ENCODE measurements at places on chromosomes 1 and 21.

DNA sequence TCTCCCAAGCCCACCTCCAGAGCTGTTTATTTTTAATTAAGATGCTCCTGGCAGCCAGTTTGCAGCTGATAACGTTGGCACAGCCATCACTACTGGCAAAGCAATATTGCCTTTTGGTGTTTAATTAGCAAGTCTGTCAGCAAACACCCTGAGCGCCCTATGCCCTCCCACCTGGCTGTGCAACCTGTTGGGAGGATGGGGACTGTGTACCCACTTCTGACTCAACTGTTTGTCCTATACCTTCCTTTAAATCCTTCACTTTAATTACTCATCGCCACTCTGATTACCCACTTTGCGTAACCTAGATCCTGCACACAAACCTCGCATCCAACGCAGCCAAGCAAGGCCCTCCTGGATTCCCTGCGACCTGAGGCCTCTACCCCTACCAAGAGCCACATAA lies 67.1 kb downstream of the BCAR3 start:
- DNase-seq: no peak

- DNase-seq: no peak
Measured at GRCh38 chr1:54882519-54882918, 4.5 kb downstream of the DHCR24 start.

DNA sequence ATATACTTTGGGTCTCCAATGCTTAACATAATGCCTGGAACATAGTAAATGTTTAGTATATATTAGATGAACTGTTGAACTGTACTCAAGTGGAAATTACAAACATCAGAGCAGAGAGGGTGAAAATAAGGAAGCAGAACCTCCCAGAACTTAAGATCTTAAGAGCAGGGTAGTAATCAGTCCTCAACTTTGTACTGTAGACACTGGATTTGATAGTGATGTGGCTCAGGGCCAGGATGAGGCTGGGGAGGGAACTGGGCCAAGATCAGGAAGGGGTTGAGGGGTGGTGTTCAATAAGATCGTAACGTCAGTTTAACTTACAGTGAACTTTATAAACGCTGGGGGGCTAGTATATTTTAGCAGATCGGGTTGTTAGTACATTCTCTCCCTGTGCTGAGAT lies 15.4 kb downstream of the MPZL1 start:
- no peak for DNase-seq

GRCh38 chr1:216984536-216984935 lies 261.3 kb upstream of the ESRRG start:
- DNase-seq: no peak

- no peak for DNase-seq
Measured at GRCh38 chr1:7209336-7209735, 424.1 kb downstream of the CAMTA1 start.

Data from AG04449 (cell line).